ENCODE measurements at places on chromosomes 1 and 21. TPM values are rescaled to one million over a fixed set of nuclear protein-coding genes. Genes with fewer than 3 reads are reported as not detected.

The FTCD gene
- total RNA-seq, result not detected

The TXNIP gene
- 622 TPM for total RNA-seq

The TMEM51 gene
- total RNA-seq, result 5.9 TPM

The STX12 gene
- total RNA-seq, result 91.5 TPM

The LIN28A gene
- not detected for total RNA-seq

The PTGFR gene
- total RNA-seq, result 3.5 TPM

The ERVH48-1 gene
- not detected for total RNA-seq

The PLA2G2C gene
- not detected for total RNA-seq

GRCh38 chr1:109733236-109733870 is 7.5 kb downstream of the GSTM3 start:
- DNase-seq, result no peak
- peaks cover 14% of the 10 kb centered on the region for H3K36me3 ChIP-seq
- H3K27ac ChIP-seq, result no peak overlapping the region
- no peaks in the 10 kb centered on the region for H3K4me1 ChIP-seq

- H3K27ac ChIP-seq, result no peak overlapping the region
- no peaks in the 10 kb centered on the region for H3K36me3 ChIP-seq
- H3K4me1 ChIP-seq, result no peaks in the 10 kb centered on the region
- H3K4me3 ChIP-seq, result no peak overlapping the region
- DNase-seq, result no peak
- no peaks in the 10 kb centered on the region for H3K27me3 ChIP-seq
These were observed 261.5 kb downstream of the GPATCH2 start for GRCh38 chr1:217369271-217369981.

GRCh38 chr1:118421868-118422350 is 236.9 kb upstream of the SPAG17 start:
- no peak overlapping the region for H3K27ac ChIP-seq
- no peaks in the 10 kb centered on the region for H3K27me3 ChIP-seq
- no peak for DNase-seq
- H3K4me1 ChIP-seq, result no peaks in the 10 kb centered on the region

DNA sequence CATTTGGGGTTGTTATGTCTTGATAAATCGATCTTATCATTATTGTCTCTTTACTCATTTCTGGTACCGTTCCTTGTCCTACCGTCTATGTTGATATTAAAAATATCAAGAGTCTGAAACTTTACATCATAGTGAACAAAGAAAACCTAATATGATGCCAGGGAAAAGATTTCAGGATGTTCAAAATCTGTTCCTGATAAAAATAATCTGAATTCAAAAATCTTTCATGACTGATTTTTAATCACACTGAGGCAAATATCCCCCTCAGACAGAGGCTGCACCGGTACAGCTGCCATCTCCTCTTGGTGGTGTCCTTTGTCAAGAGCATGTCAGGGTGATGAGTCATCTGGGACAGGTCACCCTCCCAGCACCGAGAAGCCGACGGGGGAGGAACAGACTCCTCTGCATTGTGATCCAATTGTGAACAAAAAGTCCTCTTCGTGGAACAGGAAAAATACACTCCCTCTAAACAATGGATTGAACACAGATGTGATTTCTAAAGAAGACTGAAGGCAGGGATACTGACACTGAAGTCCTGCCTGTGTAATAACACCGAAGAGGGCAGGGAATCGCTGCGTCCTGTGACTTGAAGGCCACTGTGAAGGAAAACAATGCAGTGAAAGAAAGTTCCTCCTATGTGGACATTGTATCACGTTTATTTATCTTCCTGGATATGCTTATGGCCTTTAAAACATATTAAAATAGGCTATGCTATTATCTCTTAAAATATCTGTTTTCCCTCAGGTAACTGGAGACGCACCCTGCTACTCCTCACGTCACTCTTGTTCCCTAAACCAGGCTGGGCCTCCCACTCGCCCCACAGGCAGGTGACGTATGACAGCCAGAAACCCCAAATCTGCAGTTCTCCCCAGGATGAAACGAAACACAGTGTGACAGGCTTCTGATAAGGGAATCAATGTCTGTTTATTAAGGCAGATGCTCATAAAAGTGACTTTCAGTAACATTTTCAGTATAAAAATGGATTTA is 4.3 kb upstream of the SPATC1L start:
- H3K4me1 ChIP-seq, result peaks cover 3% of the 10 kb centered on the region
- no peak overlapping the region for H3K27ac ChIP-seq
- no peak for DNase-seq
- no peak overlapping the region for H3K4me3 ChIP-seq
- peaks cover 36% of the 10 kb centered on the region for H3K36me3 ChIP-seq

DNA sequence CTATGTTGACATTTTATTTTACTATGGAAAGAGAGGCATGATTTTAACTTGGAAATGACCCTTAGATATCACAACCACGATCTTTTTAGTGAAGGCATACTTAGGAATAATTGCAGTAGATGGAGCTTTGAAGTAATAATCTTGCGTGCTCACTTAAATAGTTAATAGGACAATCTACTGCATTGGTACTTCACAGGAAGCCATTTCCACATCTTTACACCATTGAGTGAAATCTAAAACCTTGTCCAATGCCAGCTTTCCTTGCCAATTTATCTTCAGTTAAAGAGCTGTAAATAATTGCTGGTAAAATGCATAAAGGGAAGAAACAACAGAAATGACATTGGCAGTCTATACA is 586.3 kb downstream of the ADGRL2 start:
- H3K27me3 ChIP-seq, result no peaks in the 10 kb centered on the region
- no peak for DNase-seq
- no peak overlapping the region for H3K27ac ChIP-seq
- no peaks in the 10 kb centered on the region for H3K4me1 ChIP-seq

GRCh38 chr1:102586022-102586421 is 522.3 kb downstream of the COL11A1 start:
- H3K4me3 ChIP-seq, result no peak overlapping the region
- H3K4me1 ChIP-seq, result no peaks in the 10 kb centered on the region
- no peaks in the 10 kb centered on the region for H3K27me3 ChIP-seq
- H3K27ac ChIP-seq, result no peak overlapping the region
- H3K36me3 ChIP-seq, result no peaks in the 10 kb centered on the region

- H3K4me1 ChIP-seq, result peaks cover 79% of the 10 kb centered on the region
- H3K4me3 ChIP-seq, result no peak overlapping the region
- H3K27me3 ChIP-seq, result no peaks in the 10 kb centered on the region
- H3K36me3 ChIP-seq, result no peaks in the 10 kb centered on the region
These were observed 197.7 kb downstream of the ROR1 start for GRCh38 chr1:63971557-63971956.

GRCh38 chr21:44894687-44895302 is 21.3 kb upstream of the PTTG1IP start:
- no peaks in the 10 kb centered on the region for H3K27me3 ChIP-seq
- H3K4me1 ChIP-seq, result no peaks in the 10 kb centered on the region
- H3K27ac ChIP-seq, result no peak overlapping the region
- no peak overlapping the region for H3K4me3 ChIP-seq

DNA sequence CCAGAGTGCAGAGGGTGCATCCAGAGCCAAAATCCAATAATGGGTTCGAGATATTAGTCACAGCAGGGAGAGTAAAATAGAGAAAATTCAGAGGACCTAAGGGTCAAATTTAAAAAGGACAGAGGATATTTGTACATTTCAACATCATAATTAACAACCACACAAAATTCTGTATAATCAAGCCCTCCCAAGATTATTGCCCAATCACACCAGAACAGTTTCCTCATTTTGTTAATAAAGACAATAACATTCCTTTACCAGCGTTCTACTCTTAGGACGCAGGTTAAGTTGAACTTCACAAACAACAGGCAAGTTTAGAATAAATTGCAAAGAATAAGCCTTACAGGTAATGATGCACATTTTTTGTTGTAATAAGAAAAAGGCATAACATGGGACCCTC is 462.8 kb downstream of the PTPRC start:
- no peak overlapping the region for H3K4me3 ChIP-seq
- no peaks in the 10 kb centered on the region for H3K4me1 ChIP-seq
- DNase-seq, result no peak
- H3K36me3 ChIP-seq, result no peaks in the 10 kb centered on the region

- DNase-seq, result no peak
- H3K36me3 ChIP-seq, result no peaks in the 10 kb centered on the region
- H3K4me3 ChIP-seq, result no peak overlapping the region
- H3K27me3 ChIP-seq, result no peaks in the 10 kb centered on the region
- H3K27ac ChIP-seq, result no peak overlapping the region
These were observed 175.1 kb downstream of the CAMTA1 start for GRCh38 chr1:6960291-6960811.

DNA sequence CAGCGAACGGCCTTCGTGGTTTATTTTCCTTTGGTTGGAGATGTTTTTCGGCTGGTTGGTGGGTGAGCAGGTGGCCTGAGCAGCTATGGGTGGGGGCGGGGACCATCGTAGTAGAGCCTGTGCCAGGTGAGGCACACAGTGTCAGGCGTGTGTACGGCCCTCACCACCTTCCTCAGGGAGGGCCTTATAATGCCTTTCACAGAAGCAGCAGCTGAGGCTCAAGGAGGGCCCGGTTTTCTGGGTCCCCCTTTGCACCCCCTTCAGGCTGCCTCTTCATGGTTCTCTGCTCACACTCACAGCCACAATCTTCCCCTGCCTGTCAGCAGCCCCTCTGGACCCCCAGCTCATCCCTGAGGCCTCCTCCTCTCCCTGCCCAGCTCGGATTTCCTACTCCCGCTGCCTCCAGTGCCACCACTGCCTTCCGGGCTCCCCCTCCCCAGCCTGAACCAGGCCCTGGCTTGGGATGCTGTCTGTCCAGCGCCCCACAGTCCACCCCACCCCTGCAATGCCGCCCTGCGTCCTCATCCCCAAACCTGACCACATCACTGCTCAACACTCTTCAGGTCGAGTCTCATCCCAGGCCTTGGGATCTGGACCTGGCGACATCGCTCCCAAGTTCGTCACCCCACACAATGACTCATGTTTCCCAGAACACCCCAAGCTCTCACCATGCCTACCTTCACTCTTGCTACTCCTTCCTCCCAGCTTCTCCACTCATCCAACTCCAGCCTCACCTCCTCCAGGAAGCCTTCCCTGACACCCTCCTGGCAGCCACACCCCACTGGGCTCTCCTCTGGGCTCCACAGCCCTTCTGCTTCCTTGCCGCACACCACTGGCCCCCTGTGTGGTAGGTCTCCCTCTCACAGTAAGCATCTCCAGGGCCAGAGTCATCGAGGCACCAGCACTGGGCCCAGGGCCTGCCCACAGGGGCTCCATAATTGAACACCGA is 53.9 kb downstream of the DMRTB1 start:
- no peak overlapping the region for H3K4me3 ChIP-seq
- peak overlapping the region; percentile 46 for H3K27ac ChIP-seq
- no peaks in the 10 kb centered on the region for H3K27me3 ChIP-seq
- peaks cover 5% of the 10 kb centered on the region for H3K4me1 ChIP-seq
- DNase-seq, result no peak
- no peaks in the 10 kb centered on the region for H3K36me3 ChIP-seq

DNA sequence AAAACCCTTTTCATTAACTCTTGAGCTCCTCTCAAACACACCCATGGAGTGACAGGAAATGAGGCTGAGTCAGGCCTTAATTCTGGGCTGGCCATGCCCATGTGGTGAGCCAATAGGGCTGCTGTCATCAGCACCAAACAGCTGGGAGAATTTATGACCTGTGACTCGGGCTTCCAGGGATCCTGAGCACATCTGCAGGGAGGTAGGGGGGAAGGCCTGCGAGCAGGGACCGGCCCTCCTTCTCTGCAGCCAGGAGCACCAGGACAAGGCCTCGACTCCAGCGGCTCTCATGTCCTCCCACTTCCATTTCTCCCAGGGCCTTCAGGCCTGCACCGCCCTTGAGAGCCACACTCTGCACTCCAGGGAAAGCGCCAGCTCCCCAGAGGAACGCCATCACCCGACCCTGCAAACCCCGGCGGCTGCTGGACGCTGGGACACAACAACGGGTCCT is 14.6 kb downstream of the RIPK4 start:
- H3K27me3 ChIP-seq, result no peaks in the 10 kb centered on the region
- H3K27ac ChIP-seq, result no peak overlapping the region
- no peaks in the 10 kb centered on the region for H3K36me3 ChIP-seq
- no peak for DNase-seq
- H3K4me3 ChIP-seq, result no peak overlapping the region

DNA sequence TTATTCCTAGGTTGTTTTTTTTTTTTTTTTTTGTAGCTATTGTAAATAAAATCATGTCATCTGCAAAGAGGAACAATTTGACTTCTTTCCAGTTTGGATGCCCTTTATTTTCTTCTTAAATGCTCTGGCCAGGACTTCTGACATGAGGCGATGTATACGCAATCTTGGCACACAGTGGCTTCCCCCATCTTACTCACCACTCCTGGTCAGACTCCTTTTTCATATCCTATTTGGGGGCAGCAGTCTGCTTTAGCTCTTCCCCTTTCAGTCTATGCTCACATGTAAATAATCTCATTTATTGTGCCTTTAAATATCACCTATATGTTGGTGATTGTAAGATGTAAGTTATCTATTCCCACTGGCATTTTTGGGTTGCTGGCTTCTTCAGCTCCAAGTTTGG is 56.1 kb downstream of the SLAMF6 start:
- no peaks in the 10 kb centered on the region for H3K4me1 ChIP-seq
- DNase-seq, result no peak
- H3K36me3 ChIP-seq, result no peaks in the 10 kb centered on the region
- H3K27me3 ChIP-seq, result no peaks in the 10 kb centered on the region

GRCh38 chr1:18174037-18174436 is 66.4 kb downstream of the IGSF21 start:
- no peaks in the 10 kb centered on the region for H3K27me3 ChIP-seq
- H3K27ac ChIP-seq, result no peak overlapping the region
- H3K36me3 ChIP-seq, result no peaks in the 10 kb centered on the region
- no peak for DNase-seq

DNA sequence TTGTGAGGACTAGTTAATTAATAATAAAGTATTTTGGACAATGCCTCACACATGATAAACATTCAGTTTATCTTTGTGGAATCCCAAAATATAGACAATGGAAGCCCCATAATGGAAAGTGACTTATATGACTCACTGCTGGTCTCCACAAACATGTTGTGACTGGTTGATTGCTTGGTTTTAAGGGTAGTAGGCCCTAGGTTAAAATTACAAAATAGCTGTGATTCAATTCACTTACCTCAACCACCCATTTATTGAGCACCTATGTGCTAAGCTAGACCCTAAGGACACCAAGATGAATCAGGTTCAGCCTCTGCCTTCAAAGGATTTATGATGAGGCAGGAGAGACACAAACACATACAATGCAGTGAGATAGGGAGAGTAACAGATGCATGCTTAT is 42.4 kb downstream of the KANK4 start:
- H3K4me3 ChIP-seq, result no peak overlapping the region
- no peak overlapping the region for H3K27ac ChIP-seq
- H3K36me3 ChIP-seq, result no peaks in the 10 kb centered on the region
- DNase-seq, result no peak
- no peaks in the 10 kb centered on the region for H3K4me1 ChIP-seq

GRCh38 chr1:231808990-231809389 is 182.4 kb downstream of the DISC1 start:
- H3K27me3 ChIP-seq, result no peaks in the 10 kb centered on the region
- no peaks in the 10 kb centered on the region for H3K36me3 ChIP-seq
- H3K4me1 ChIP-seq, result no peaks in the 10 kb centered on the region
- no peak overlapping the region for H3K27ac ChIP-seq

Data from thoracic aorta (tissue), 2 donors.